ENCODE measurements at places on chromosomes 13 and 19.

DNA sequence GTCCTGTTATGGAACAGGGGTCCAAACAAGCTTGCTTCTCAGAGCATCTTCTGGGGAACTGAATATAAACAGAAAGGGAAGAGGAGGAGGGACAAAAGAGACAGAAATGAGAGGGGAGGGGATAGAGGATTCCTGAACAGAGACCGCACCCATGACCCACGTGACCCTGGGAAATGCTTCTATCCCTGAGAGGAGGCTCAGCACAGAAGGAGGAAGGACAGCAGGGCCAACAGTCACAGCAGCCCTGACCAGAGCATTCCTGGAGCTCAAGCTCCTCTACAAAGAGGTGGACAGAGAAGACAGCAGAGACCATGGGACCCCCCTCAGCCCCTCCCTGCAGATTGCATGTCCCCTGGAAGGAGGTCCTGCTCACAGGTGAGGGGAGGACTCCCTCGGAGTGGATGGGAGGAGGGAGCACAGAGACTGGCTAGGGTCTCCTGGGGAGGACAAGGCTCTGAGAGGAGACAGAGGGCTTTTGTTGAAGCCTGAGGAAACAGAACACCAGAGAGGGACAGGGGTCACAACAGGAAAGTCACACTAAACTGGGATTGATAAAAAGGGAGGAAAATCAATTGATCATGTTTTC, at the start of gene CEACAM6:
CEACAM6 (plus strand) TSS at position 203 of the 586 bp plus-strand sequence; CDS start at position 312, 109 bp downstream.
- DNase-seq, result no peak

GRCh38 chr19:4077800-4078684, 11.3 kb upstream of the ZBTB7A start:
- DNase-seq, result no peak

GRCh38 chr13:45607931-45608330, 7.6 kb downstream of the ERICH6B start:
- DNase-seq, result no peak

GRCh38 chr19:38197937-38198704, 25.9 kb downstream of the DPF1 start:
- DNase-seq, result no peak

DNA sequence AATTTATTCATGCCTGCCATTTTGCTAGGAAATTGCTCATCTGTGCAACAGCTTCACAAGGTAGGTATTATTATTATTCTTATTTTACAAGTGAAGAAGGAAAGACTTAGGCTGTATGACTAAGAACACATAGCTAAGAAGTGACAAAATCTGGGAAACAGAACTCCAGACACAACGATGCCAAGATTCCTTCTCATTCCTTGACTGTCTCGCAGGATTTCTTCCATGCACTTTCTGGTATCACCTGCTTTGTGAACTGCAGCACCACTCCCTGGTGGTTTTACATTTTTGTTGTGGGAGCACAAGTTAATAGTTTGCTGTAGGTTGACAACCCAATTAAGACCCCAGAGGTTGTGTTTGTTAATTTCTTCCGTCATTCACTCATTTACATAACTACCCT, 188.5 kb downstream of the LACC1 start:
- DNase-seq, result no peak

GRCh38 chr19:9727644-9728043, 40.9 kb downstream of the ZNF846 start:
- DNase-seq, result no peak

- DNase-seq, result no peak
These were observed 171.5 kb upstream of the CSNK1A1L start for GRCh38 chr13:37277007-37277406.

- DNase-seq, result no peak
These were observed 4.2 kb downstream of the CLIP3 start for GRCh38 chr19:36028313-36029041.

GRCh38 chr19:20365146-20365545, 198.1 kb downstream of the ZNF486 start:
- no peak for DNase-seq

DNA sequence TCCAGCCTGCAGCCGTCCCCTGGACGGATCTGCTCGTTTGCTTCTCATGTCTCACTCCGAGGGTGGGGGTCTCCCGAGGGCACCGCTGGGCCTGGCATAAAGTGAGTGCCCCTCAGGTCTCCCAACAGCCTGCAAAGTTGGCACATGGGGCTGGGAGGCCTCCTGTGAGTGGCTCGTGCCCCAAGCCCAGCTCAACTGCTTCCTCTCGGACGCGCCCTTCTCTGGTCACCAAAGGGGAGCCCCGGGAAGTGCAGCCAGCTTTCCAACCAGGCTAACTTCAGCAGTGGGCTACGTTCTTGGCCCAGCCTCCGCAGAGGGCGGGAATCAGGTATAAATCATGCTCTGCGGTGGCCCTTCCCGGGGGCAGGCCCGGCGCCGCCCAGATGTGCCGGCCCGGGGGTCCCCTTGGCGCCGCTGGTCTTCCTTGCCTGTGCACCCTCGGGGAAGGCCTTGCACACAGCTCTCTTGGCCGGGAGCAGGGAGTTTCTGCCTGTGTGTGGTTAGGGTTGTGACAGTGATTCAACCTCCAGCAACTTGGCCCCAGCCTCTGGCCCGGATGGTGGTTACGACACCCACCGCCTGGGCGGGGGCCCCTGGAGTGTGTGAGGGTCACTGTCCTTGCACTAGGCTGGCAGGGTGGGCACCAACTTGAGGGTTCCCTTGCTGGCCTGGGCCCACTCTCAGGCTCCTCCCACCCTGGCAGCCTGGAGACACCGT, 20.7 kb downstream of the CEBPG start:
- DNase-seq, result no peak

DNA sequence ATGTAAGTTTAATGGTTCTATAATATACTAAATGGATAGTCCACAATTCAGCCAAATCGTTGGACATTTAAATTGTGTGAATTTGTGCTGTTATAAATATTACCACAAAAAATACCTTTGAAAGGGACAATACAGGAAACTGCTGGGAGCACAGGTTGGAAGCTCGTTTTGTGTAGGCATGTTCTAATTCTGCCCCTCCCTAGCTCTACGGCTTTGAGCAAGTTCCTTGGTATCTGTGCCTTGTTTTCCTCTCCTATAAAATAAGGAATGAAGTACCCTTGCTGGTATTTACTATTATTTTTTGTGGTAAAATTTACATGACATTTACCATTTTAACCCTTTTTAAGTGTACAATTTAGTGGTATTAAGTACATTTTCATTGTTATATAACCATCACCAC, 102.6 kb upstream of the SLC7A1 start:
- no peak for DNase-seq

DNA sequence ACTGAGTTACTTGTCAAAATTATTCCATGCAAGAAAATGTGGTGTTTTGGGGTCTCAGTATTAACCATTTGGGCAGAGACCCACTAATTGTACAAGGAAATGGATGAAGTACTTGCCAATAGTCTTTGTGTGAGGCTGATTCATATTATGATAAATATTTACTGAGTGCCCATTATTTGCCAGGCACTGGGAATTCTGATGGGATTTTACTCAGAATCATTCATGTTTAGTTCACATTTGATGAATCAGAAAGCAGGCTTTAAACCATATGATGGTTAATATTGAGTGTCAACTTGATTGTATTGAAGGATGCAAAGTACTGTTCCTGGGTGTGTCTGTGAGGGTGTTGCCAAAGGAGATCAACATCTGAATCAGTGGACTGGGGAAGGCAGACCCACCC, 66.2 kb upstream of the SOX21 start:
- DNase-seq, result no peak

DNA sequence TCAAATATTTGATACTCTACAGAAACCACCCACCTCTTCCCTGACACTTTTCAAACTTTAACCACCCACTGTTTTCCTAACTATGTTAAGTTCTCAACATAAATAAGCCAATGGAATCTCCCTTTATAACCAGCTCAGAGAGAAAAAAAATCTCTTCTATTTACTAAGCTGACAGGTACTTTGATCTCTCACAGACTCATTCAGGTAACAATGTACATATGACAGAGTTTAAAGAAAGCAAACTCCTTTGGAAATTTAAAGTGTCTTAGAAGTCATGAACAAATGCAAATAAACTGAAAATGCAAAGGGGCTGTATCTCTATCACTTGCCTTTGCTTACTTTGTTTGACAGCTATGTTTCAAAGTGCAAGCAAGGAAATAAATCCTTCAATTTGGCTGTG, 109.3 kb downstream of the KLF12 start:
- no peak for DNase-seq

- DNase-seq, result no peak
These were observed 7.9 kb downstream of the INTS6 start for GRCh38 chr13:51444922-51445321.

DNA sequence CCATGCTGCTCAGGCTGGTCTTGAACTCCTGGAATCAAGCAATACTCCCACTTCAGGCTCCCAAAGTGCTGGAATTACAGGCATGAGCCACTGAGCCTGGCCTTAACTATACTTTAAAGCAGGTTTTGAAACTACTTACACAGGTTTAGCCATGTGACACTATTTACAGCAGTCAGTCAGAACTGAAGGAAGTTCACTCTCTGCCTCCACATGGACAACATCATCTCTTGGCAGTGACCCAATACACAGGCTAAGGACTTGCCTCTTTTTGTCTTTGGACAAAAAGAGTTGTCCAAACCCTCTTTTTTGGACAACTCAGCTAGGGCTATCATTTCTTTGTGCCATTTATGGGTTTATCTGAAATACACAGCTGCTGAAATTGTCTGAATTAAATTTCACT, 89.0 kb upstream of the CLDN10 start:
- no peak for DNase-seq

DNA sequence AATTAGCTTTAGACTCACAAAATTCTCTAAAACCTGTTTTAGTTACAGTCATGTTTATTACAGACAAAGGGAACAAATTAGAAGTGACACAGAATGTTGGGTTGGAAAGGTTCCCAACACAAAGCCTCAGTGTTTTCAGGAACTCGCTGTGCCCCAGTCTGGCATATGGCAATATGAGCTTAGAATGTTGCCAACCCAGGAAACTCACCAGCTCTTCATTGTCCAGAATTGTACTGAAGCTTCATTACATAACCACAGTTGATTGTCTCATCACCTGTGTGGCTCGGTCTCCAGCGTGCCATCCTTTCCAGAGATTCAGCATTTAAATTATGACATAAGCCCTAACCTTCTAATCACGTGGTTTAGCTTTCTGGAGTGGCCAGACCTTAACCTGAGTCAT, 19.1 kb downstream of the ZNF264 start:
- no peak for DNase-seq

DNA sequence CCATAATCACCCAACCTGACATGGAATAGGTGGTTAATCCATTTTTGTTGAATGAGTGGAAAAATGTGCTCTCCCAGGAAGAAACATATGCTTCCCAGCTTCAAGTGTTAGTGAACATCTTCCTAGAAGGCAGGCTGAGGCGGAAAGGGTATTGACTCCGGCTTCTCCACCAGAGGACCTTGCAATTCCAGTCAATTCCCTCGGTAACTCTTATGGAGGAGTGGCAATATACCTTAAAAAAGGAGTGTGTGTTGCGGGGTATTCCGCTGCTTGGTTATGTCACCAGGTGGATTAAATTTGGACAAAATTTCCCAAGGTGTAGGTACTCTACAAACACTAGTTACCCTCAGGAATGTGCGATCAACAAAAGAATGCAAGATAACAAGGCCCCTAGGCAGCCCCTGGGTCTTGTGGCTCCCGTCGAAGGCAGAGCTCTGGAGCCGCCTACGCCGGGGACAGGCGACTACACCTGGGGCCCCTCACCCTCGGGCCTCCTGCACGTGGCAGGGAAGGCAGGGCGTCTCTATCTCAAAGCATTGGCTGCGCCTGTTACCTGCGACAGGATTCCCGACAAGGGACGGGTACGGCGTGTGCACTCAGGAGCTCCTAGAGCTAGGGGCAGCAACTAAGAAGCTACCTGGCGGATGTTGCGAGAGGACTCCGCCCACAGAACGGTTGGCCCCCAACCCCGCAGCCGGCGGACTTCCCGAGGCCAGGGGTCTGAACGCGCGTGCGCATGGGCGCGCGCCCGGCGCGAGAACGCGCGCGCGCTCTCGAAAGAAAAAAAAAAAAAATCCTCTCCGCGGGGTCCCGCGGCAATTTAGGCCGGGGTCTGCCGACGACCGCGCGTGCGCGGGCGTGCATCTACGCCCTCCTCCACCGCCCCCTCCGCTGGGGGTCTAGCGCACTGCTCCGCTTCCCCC, at the start of gene WDR87:
WDR87 (minus strand) TSS at position 649 of the 923 bp plus-strand sequence. CDS start 8,355 bp downstream, outside the sequence.
- no peak for DNase-seq

DNA sequence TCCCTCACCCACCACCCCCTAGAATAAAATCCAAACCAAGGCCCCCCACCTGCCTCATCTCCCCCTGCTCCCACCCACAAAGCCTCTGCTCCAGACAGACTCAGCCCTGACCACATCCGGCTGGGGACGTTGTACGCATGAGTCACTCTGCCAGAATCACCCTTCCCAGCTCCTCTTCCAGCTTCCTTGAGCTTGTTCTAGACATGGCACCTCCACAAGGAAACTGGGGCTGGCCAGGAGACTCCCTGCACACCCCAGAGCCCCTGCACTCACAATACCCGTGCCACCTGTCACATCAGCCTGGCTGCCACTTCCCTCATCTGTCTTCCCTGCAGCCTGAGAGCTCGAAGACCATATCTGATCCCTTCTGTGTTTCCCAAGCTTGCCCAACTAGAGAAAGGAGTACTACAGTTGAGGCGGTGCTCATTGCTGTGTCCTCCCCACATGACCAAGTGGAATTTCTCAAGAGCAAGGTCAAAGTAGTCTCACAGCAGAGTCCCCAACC, 9.7 kb downstream of the DEDD2 start:
- no peak for DNase-seq

DNA sequence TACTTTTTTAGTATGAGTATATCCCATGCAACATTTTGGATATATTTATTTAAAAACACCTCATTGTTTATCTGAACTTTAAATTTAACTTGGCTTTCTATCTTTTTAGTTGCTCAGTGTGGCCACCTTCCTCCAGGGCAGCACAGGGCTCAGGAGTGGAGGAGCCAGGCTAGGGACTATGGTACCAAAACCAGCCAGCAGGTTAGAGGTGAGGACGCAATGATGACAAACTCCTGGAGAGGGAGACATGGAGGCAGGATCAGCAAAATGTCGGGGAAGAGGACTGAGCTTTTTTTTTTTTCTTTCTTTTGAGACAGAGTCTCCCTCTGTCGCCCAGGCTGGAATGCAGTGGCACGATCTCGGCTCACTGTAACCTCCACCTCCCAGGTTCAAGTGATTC, 29.6 kb upstream of the CALM3 start:
- no peak for DNase-seq

- no peak for DNase-seq
These were observed 108.4 kb downstream of the ZNF557 start for GRCh38 chr19:7177926-7178325.

DNA sequence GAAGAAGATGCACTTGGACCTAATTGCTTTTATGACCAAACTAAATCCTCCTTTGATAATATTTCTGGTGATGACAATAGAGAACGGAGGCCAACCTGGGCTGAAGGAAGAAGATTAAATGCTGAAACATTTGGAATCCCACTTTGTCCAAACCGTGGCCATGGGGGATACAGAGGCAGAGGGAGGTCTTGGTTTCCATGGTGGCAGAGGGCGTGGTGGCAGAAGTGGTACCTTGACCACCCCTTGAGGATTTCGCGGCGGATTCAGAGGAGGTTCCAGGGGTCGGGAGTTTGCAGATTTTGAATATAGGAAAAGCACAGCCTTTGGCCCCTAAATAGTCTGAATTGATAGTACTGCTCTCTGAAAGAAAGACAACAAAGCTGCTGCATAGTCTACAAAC, 7.2 kb upstream of the LILRB3 start:
- DNase-seq, result no peak

GRCh38 chr13:96229356-96229755, 139.4 kb downstream of the HS6ST3 start:
- no peak for DNase-seq

GRCh38 chr19:48672994-48673393, at the start of gene NTN5:
NTN5 (minus strand) TSS chr19:48673017; CDS start chr19:48670986, 2,031 bp downstream.
- no peak for DNase-seq

- DNase-seq, result no peak
These were observed 21.8 kb upstream of the PLEKHF1 start for GRCh38 chr19:29643361-29643935.

- DNase-seq, result no peak
These were observed 1700.1 kb upstream of the PRR20A start for GRCh38 chr13:55440465-55441085.
